ENCODE measurements at places on chromosomes 4 and X.

- no peak for DNase-seq
Observed at GRCh38 chr4:134426821-134427220, 225.2 kb upstream of the PABPC4L start.

GRCh38 chrX:5959286-5959685 lies 269.4 kb downstream of the NLGN4X start:
- no peak for DNase-seq

DNA sequence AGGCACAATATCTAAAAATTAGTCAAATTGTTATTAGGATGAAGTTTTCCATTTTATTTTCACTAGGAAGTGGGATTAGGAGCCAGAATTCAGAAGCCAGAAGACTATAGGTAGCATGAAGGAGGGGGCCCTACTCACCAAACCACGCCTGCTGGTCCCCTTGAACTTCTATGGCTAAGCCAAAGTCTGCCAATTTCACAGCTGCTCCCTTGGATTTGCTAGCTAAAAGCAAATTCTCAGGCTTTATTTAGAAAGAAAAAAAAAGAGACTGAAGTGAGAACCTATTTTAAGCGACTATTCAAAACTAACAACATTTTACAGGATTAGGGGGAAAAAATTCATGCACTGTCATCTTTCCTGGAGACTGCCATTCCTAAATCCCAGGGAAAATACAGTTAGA lies 224.3 kb downstream of the CAMK2D start:
- no peak for DNase-seq

DNA sequence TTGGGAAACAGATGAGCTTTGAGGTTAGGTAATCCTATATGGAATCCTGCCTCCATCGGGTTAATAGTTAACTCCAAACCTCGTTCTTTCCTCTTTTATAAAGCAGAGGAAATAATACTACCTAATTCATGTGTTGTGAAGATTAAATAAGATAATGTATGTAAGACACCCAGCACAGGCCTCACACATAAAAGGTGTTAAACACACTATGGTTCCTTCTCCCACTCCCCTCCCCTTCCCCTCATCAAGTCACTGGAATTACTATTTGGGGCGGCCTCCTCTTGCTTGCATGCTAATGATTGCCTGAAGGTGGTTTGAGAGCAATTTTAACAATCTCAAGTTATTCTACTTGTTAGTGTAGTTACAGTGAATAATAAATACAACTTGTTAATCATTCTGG lies 404.4 kb upstream of the RASGEF1B start:
- no peak for DNase-seq

DNA sequence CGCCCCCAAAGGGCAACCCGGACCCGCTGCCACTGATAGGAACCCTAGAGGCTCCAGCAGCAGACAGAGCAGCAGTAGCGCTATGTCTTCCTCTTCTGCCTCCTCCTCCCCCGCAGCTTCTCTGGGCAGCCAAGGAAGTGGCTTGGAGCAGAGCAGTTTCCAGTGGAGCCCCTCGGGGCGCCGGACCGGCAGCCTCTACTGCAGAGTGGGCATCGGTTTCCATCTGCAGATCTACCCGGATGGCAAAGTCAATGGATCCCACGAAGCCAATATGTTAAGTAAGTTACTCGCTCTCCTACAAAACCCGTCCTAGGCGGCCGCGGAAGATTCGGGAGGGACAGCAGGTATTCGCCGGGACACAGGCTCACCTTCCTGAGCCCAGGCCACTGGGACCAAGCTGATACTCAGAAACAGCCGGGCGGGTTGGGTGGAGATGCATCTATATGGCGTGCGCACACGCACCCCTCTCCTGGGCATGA lies 477 bp downstream of the FGF5 start:
- no peak for DNase-seq

DNA sequence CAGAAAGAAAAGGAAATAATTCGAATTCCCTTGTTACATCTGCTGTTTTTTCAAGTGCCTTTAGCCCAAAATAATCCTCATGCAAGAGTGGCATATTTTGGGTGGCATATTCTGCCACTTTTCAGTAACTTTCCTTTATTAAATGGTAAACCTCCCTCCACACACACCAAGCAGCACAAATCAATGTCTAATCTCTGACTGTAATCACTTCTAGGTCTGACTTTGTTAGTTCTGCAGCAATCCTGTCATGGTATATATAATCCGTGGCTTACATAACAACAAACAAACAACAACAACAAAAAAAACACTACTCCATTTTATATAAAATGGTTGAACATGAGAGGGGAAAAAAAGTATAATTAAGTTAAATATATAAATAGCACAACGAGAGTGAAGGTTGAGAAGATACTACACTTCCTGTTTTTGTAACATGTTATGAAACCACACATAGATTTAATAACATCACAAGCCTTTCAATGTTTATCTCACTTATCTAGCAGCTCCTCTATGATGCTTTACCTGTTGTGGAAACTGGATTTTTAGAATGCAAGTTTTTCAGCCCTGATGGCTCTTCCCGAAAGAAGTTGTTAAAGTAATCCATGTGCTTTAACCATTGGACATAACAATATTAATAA lies 715.4 kb downstream of the GRXCR1 start:
- DNase-seq, result no peak

Data from 8988T (cell line).